ENCODE measurements at places on chromosomes 2 and 18. TPM values are rescaled to one million over a fixed set of nuclear protein-coding genes. Genes with fewer than 3 reads are reported as not detected.
A peak's percentile ranks its signal among the peaks of the same experiment; 100 is the strongest.

RNF144A gene
- 12.3 TPM for total RNA-seq

ALPI gene
- total RNA-seq = not detected

ST6GAL2 gene
- total RNA-seq = not detected

NFATC1 gene
- total RNA-seq = 6.5 TPM

SLC11A1 gene
- not detected for total RNA-seq

SPIRE1 gene
- total RNA-seq = 33.9 TPM

TMEM247 gene
- total RNA-seq = not detected

LYG2 gene
- total RNA-seq = not detected

CNTNAP5 gene
- not detected for total RNA-seq

KCNE4 gene
- total RNA-seq = not detected

STPG4 gene
- total RNA-seq = 4.4 TPM

ABCG8 gene
- not detected for total RNA-seq

C2orf72 gene
- 2.6 TPM for total RNA-seq

MPP4 gene
- 6.8 TPM for total RNA-seq

DNA sequence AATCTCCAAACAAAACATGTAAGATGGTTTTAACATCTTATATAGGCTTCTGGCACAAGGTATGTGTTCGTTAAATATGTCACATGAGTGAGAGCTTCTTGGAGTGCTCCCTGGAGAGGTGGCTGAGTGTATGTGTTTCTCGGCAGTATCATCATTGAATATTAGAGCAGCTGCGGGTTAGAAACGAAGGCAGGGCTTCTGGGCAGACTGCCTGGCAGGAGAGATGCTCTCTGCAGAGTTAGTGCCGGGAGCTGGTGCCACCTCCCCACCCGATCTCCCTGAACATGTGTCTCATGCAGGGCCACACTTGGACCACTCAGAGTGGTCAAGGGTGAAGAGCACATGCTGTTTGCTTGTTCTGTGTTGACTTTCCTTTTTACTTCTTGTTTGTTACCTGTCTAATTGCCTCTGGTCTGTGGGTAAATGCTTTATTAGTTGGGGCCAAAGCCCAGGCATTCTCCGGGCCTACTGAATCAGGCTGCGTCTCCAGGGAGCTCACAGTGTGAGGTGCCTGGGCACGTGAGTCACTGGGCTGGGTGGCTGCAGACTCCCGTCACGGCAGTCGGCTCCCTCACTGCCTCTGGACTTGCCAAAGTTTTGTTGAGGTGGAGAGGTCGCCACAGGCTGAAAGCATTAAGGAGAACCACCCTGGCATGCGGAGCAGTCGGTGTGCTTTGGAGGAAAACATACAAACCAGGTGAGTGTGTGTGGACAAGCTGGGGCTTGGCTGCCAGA lies 246.6 kb downstream of the FHOD3 start:
- no peak for DNase-seq

DNA sequence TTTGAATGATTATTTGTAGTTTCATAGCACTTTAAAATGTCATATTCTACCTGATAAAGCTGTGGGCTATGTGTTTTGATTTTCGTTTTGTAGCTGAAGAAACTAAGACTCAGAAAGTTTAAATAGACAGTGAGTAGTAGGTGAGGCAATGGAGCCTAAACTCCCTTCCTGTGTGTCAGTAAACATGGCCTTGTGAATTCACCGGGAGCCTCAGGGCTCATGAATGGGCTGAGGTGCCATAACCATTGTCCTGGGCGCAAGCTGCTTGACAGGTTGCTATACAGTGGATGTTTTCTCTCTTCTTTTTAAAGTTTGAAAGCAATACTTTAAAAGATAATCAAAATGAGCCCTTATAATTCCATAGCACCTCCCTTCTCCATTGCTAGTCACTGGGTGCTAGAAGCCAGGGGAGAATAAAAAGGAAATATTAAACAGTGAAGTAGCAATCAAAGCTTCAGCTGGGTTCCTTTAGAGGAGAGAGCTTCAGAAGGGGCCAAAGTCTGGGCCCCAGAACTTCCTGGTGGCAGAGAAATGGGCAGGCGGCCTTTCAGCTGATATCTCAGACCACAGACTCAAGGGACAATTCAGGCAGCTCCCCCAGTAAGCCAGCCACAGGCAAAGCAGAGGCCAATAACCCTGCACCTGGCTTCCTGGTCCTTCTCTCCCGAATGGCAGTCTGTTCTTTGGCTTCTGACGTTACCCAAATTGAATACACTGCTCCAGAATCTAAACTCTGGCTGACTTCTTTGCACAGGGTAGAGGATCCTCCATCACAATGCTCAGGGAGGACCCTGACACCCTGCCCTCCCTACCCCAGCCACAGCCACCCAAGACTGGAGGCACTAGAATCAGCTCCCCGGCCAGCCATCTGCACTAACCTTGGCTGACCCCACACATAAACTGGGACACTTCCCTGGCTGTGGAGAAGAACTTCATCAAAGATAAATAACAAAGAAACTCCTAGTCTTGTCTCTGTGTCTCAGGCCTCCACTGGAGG lies 51.8 kb upstream of the NPAS2 start:
- no peak for DNase-seq

DNA sequence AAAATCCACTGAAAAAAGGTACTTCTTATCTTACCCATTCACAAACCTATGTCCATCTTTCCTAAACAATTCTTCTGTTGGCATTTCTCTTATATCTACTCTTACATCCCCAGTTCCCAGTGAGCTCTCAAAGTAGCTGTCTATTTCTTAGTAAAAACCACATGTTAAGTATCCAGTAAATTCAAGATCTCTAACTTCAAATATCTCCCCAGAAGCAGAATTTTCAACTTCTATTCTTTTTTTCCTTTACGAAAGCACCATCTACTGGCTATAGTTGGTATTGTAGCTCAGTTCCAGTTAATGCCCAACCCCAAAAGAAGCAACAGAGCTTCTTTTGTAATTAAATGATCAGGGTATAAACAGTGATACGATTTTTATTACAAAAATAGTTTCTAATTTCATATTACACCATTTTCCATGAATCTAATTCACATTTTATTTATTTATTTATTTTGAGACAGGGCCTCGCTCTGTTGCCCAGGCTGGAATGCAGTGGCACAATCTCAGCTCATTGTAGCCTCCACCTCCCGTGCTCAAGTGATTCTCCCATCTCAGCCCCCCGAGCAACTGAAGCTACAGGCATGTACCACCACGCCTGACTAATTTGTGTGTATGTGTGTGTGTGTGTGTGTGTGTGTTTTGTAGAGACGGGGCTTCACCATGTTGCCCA lies 28.5 kb downstream of the HRH4 start:
- peak; percentile 46 for DNase-seq

GRCh38 chr2:47069628-47070154 lies 85.4 kb downstream of the STPG4 start:
- peak; percentile 99 for DNase-seq

- no peak for DNase-seq
Measured at GRCh38 chr2:45643095-45643494, 8.4 kb upstream of the PRKCE start.

DNA sequence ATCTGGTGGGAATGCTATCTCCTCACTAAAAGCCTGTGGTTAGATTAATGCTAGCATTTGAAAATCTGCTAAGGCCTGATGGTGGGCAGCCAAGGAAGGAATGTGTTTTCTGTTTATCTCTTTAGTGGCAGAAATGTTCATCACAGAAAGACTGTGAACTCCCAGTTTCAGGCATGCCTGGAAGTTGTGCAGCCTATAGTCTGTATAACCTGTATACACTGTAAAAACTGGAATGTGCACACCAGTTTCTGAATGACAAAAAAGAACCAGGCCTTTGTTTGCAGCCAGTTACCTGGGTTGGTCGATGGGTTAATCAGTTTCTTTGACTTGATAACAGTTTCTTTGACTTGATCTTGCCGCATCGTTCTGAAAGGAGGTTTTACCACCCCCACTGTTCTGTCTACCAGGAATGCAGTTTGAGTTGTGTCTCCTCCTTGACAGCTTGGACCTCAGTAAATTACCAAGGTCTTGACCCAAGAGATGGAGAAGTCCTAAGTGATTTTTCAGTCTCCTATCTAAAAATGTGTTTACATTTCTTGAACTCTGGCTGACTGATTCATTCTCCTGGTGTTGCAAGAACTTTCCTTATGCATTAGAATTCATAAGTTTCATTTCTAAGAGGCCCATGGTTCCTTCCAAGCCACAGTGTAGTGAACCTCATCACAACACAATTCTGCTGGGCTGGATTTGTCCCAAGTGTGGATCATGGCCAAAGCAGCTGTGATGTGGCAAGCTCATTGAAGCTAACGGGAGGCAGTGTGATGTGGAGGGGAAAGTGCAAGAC lies 62.2 kb downstream of the KIAA2012 start:
- peak; percentile 83 for DNase-seq

GRCh38 chr2:118800736-118801135 lies 46.7 kb downstream of the EN1 start:
- DNase-seq = no peak

- DNase-seq = no peak
Measured at GRCh38 chr2:98702127-98702802, 28.7 kb downstream of the MGAT4A start.

GRCh38 chr2:199455545-199456382 lies 2.0 kb downstream of the SATB2 start:
- DNase-seq = peak; percentile 82

GRCh38 chr2:120488531-120488930 lies 142.6 kb downstream of the INHBB start:
- DNase-seq = no peak

GRCh38 chr2:98647636-98648035 lies 39.2 kb downstream of the UNC50 start:
- DNase-seq = no peak

GRCh38 chr2:127577208-127577475 lies 41.7 kb downstream of the MYO7B start:
- no peak for DNase-seq

DNA sequence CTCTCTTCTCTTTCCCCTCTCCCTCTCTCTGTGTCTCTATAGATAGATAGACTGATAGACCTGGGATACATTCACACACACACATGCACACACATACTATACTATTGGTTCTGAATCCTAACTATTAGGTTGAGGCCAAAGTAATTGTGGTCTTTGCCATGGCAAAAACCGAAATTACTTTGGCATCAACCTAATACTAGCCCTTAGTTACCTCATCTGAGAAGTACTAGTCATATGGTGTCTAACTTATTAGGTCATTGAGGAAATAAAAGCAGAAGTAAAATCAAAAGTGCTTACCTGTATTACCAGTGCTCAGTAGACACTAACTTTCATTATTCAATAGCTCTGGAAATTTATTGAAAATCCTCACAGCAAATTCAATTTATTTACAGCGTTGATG lies 451.5 kb downstream of the EPHA4 start:
- no peak for DNase-seq

DNA sequence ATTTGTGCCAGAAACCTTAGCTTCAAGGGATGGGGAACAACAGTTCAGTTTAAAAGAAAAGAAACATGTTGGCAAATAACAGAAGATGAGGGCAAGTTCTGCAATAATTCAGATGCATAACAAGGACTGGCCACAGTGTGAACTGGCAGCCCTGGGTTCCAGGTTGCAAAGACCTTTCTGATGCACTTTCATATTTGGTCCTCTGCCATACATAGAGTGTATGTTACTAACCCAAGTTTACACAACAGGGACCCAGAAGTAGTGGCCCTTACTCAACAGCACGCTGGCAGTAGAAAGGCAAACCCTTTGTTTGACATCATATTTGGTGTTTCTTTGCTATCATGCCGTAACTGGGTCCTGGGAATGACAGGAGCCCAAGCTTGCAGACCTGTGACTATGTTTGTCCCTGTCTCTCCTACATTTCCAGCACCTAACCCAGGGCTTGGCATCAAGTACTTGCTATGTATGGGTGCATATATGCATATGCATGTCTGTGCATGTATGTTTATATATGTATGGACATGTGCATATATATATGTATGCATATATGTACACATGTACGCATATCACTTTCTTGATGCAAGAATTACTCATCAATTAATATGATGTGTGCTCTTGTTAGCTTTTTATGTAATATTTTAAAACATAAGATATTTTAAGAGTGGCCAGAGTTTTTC lies 94.3 kb downstream of the MBP start:
- no peak for DNase-seq

- no peak for DNase-seq
Measured at GRCh38 chr2:124063596-124063995, 38.5 kb downstream of the CNTNAP5 start.

- DNase-seq = no peak
Measured at GRCh38 chr2:204914708-204915107, 369.4 kb downstream of the PARD3B start.

- no peak for DNase-seq
Measured at GRCh38 chr2:72923833-72924352, 6.6 kb downstream of the EMX1 start.

- no peak for DNase-seq
Measured at GRCh38 chr2:33029459-33029858, 82.7 kb downstream of the LTBP1 start.

DNA sequence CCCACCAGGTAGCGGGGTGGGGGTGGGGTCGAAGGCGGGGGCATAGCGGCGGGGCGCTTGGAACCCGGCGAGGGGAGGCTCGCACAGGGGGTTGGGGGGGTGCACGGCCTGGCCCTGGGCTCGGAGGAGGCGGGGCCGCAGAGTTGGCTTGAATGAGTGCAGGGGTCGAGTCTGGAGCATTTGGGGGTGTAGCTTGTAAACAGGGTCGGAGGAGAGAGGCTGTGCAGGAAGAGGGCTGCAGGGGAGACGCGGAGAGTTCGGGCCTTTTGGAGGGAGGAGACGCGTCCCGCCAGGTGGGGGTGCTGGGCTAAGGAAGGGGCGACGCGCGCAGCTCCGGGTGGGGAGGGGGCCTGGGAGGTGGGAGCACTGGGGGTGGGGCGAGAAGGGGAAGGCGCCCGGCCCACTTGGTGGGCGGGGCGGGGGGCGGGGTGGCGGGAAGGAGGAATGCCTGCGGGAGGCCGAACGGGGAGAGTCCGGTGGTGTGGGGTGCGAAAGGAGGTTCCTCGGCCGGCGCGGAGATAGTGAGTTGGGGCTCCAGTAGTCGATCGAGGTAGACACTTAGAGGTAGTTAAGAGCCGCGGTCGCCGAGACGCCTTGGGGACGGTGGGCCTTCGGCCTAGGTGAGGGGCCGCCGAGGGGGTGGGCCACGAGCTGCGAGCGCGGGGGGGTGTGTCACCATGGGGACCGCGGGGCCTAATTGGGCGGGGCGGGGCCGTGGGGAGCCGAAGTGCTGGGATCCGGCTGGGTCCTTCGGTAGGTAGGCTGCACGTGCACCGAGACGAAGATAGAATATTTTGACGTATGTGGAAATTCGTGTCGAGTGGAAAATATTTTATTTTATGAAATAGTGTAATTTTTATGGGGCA lies 774 bp downstream of the MSH6 start:
- peak; percentile 47 for DNase-seq

DNA sequence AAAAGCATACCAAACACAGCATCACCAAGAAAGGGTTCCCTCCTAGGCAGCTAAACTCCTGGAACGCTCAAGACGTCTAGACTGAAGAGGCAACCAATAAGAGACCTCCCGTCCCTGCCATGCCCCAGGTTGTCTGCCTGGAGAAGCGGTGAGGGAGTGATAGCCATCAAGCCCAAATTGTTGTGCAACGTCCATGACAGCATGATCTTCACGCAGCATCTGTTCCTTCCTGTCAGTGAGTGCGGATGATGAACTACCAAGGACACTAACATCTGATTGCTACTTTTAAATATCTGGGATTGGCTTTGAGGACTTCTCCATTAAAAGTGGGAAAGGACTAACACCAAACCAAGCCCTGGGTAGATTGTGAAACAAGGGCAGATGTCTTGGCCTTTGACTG lies 149.7 kb downstream of the TXNL1 start:
- DNase-seq = no peak
